ENCODE measurements at places on chromosomes 12 and 14.

- peak; percentile 73 for DNase-seq
These were observed 3.6 kb upstream of the FOS start for GRCh38 chr14:75274899-75275569.

DNA sequence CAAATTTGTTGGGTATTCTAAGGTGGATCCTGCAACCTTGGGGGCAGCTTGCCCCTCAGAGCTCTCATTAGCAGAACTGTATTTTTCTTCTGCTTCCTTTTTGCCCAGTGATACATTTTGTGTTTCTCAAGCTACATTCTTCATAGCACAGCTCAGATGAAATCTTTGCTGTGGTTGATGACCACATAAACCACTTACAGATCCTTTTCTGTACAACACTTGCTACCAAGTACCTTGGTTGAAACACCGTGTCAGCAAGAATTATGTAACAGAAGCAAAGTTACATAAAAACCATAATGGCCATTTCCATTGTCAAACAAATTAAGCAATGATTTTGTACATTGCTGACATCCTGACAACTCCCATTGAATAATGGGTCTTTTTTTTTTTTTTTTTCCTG lies 9.7 kb upstream of the PLBD1 start:
- no peak for DNase-seq

DNA sequence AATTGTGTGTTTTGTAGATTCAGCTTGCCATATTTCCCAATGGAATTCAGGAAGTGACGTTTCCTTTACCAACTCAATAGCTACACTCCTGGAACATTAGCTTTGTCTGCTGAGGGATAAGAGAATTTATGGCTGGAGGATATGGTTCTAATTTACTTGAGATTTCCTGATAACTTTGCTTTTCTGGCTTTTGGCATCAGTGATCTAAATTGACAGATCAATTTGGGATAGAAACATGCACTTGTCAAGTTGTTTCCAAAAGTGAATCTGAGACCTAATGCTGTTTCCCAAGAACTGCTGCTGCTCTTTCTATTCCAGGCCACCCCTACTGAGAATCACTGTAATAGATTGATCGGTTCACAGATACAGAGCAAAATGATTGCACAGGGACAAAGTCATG lies 43.2 kb downstream of the MGAT4C start:
- DNase-seq, result no peak

DNA sequence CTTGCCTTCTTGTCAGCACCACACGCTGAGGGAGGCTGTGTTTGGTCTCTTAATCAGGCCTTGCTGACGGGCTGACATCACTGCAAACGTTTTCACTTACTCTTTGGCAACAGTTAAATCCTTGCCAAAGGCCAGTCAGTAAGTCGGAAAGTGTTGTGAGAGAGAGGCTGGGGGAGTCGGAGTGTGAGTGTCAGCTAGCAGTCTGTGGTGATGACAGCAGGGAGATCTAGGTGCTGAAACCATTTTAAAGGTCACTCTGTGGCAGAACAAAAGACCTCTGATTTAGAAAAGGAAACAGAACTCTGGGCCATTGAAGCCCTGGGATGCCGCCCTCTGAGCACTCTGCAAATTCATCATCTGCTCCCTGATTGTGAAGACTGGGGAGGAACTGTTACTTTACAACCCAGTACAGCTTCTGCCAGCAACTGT lies 143.5 kb downstream of the PAX9 start:
- DNase-seq, result no peak

DNA sequence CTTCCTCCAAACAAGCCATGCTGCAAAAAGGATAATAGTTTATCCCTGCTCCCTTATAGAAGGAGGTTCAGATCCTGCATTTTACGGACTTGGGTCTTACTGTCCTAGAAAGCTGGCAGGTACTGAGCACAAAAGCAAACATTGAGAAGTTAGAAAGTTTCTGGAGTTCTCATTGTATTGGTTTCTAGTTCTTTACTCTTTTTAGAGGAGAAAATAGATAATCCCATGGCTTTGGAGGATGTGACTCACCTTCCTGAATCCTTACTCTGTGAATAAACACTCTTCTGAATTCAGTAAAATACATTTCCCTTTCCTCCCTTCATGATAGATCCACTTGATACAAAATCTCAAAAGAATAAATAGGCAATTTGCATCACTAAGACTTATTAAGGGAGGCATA lies 188.9 kb downstream of the NPAS3 start:
- DNase-seq, result no peak

DNA sequence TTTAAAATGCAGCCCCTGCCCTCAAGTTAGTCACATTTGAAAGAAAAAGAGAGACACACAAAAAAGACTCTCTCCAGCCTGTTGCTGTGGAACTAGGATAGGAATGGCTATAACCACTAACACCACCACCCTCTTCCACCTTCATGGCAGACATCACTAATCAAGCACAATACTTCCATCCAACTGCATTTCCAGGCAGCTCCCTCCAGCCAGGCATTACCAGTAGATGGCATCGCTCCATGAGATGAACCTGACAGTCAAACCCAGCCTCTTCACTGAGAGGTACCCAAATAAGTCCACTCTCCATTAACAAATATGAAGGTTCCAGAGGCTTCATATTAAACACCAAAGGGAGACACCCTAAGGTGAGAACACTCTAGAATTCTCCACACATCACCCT lies 24.4 kb downstream of the SLC8B1 start:
- DNase-seq, result no peak

Data from stimulated activated naive CD4-positive, alpha-beta T cell (primary cell).